ENCODE measurements at places on chromosomes 7 and 10. TPM values are rescaled to one million over a fixed set of nuclear protein-coding genes. Genes with fewer than 3 reads are reported as not detected.

The CCDC7 gene
- 19.8 TPM for total RNA-seq

GRCh38 chr10:8054244-8054493 is 319 bp upstream of the GATA3 start:
- H3K36me3 ChIP-seq: no peaks in the 10 kb centered on the region
- peak overlapping the region; percentile 75 for H3K27ac ChIP-seq
- peaks cover 3% of the 10 kb centered on the region for H3K4me1 ChIP-seq
- peak; percentile 51 for DNase-seq

DNA sequence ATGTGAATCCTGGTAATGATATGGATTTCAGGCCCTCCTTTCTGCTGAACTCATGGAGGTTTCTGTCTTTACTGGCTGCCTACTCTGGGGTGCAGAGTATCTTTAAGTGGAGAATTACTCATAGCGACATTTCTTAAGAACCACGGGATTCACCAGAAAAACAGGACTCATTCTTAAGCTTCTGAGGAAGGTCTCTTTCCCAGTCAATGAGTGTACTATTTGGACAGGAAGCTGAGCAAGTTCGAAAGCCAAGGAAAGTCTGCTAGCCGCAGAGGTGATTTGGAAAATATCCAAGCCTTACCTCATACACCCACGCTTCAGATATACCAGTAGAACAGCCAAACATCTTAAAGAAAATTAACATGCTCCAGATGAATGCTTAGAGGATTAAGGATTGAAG is 377.6 kb upstream of the MYO3A start:
- no peak overlapping the region for H3K27ac ChIP-seq
- no peak for DNase-seq
- H3K36me3 ChIP-seq: no peaks in the 10 kb centered on the region
- H3K27me3 ChIP-seq: no peaks in the 10 kb centered on the region

The LAMB1 gene
- 15.5 TPM for total RNA-seq

The FAM180A gene
- 6.9 TPM for total RNA-seq

The PVRIG gene
- total RNA-seq: not detected

- no peaks in the 10 kb centered on the region for H3K27me3 ChIP-seq
- H3K4me1 ChIP-seq: no peaks in the 10 kb centered on the region
- H3K36me3 ChIP-seq: no peaks in the 10 kb centered on the region
Measured at GRCh38 chr7:139784648-139785047, 6.8 kb upstream of the HIPK2 start.

The DNMBP gene
- 15.5 TPM for total RNA-seq

DNA sequence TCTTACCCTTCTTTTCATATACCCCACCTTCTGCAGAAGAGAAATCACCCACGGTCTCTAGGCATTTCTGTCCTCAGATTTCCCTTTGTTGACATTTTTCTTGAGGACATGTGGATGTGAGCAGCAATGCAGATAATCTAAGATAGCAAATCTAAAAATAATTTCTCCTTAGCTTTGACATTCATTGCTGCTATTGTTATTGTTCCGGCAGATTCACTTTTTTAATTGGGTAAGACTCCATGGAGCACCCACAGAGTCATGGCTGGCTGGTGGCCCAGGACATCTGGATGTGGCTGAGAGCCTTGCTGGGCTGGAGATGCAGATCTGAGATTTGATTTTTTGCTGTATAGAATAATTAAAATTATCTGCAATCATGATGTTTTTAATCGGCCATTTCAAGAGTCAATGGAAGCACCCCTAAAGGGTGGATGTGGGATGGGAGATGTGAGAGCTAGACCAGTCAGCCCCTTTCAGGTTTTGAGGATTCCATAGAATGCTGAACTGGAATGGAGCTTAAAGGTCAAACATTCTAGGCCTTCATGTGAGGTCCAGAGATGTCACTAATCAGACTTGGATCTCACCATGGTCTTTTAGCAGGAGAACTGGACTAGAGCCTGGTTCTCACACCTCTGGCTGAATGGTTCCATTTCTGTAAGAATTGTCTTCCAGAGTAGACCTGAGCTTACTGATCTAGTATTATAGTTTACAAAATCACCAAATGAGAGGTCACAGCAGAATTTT is 37.5 kb downstream of the TAS2R41 start:
- H3K4me1 ChIP-seq: no peaks in the 10 kb centered on the region
- H3K27me3 ChIP-seq: no peaks in the 10 kb centered on the region
- DNase-seq: no peak
- H3K36me3 ChIP-seq: no peaks in the 10 kb centered on the region

DNA sequence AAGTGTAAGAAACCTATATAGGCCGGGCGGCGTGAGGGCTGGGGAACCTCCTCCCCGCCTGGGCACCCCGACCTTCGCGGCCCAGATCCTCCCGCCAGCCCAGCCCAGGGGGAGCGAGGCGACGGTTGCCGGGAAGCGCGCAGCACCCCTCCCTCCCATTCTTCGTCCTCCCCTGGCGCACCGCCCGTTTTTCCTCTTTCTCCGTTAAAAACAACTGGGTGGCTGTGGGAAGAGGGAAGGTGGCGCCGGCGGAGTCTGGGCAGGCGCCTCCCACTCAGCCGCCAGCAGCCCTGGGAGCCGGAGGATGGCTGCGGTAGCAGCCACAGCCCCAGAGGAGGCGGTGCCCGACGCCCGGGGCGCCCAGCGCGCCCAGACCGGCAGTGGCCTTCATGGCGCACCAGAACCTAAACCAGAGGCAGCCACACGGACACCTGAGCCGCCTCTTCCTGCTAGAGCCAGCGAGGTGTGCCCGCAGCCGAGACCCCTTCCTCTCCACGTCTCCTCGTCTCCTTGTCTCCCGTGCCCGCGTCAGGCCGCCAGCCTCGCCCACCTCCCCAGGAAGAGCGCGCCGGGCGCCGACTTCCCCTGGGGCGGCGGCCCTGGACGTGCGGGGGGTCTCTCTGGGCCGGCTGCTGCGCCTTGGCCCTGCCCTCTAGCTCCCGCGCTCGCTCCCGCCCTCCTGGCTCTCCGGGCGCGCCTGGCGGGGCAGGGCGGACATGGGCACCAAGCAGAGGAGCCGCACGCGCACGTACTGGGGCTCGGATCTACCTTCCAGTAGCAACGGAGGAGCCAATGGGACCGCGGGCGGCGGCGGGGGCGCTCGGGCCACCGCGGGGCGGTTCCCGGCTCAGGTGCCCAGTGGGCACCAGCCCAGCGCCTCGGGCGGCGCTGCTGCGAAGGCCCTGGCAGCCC is 32.8 kb upstream of the SFTPD start:
- peak; percentile 66 for DNase-seq
- H3K36me3 ChIP-seq: no peaks in the 10 kb centered on the region
- H3K27me3 ChIP-seq: no peaks in the 10 kb centered on the region
- no peaks in the 10 kb centered on the region for H3K4me1 ChIP-seq

DNA sequence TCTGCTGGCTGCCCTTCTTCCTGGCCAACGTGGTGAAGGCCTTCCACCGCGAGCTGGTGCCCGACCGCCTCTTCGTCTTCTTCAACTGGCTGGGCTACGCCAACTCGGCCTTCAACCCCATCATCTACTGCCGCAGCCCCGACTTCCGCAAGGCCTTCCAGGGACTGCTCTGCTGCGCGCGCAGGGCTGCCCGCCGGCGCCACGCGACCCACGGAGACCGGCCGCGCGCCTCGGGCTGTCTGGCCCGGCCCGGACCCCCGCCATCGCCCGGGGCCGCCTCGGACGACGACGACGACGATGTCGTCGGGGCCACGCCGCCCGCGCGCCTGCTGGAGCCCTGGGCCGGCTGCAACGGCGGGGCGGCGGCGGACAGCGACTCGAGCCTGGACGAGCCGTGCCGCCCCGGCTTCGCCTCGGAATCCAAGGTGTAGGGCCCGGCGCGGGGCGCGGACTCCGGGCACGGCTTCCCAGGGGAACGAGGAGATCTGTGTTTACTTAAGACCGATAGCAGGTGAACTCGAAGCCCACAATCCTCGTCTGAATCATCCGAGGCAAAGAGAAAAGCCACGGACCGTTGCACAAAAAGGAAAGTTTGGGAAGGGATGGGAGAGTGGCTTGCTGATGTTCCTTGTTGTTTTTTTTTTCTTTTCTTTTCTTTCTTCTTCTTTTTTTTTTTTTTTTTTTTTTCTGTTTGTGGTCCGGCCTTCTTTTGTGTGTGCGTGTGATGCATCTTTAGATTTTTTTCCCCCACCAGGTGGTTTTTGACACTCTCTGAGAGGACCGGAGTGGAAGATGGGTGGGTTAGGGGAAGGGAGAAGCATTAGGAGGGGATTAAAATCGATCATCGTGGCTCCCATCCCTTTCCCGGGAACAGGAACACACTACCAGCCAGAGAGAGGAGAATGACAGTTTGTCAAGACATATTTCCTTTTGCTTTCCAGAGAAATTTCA is 1.7 kb downstream of the ADRB1 start:
- no peaks in the 10 kb centered on the region for H3K27me3 ChIP-seq
- peak overlapping the region; percentile 86 for H3K4me3 ChIP-seq
- peaks cover 4% of the 10 kb centered on the region for H3K4me1 ChIP-seq
- no peaks in the 10 kb centered on the region for H3K36me3 ChIP-seq
- DNase-seq: peak; percentile 41
- H3K27ac ChIP-seq: peak overlapping the region; percentile 97

DNA sequence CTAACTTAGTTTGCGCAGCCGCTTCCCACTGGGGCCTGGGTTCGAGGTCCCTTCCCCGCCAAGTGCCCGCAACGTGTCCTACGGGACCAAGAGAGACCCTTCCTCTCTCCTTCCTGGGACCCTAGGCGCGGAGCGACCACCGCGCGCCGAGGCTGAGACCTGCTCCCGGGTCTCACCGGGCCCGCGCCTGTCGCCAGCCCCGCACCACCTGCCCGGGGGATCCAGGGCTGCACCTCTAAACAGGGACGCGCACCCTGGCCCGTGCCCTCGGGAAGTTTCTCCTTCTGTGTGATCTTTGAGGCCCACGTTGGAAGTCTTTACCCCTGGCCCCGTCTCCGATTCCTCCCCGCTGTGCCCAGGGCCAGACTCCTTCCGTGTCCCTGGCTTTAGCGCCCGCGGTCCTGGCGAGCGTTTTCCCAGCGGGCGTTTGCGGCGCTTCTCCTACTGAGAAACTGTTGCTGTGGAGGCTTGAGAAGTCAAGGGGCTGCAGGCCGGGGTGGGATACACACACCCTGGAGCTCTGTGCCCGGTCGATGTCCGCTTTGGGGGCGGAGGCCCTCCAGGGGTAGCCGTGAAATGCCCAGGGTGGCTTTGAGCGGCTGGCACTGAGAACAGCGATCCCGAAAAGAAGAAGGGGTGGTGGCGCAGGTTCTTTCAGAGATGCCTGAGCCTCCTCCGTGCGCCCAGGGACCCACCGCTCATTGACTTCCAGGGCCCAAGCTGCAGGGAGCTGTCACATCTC is 575 bp downstream of the PLPP4 start:
- no peak for DNase-seq
- no peaks in the 10 kb centered on the region for H3K27me3 ChIP-seq
- peak overlapping the region; percentile 32 for H3K4me3 ChIP-seq
- no peaks in the 10 kb centered on the region for H3K4me1 ChIP-seq
- no peak overlapping the region for H3K27ac ChIP-seq
- H3K36me3 ChIP-seq: no peaks in the 10 kb centered on the region

The MCM10 gene
- 1.6 TPM for total RNA-seq

DNA sequence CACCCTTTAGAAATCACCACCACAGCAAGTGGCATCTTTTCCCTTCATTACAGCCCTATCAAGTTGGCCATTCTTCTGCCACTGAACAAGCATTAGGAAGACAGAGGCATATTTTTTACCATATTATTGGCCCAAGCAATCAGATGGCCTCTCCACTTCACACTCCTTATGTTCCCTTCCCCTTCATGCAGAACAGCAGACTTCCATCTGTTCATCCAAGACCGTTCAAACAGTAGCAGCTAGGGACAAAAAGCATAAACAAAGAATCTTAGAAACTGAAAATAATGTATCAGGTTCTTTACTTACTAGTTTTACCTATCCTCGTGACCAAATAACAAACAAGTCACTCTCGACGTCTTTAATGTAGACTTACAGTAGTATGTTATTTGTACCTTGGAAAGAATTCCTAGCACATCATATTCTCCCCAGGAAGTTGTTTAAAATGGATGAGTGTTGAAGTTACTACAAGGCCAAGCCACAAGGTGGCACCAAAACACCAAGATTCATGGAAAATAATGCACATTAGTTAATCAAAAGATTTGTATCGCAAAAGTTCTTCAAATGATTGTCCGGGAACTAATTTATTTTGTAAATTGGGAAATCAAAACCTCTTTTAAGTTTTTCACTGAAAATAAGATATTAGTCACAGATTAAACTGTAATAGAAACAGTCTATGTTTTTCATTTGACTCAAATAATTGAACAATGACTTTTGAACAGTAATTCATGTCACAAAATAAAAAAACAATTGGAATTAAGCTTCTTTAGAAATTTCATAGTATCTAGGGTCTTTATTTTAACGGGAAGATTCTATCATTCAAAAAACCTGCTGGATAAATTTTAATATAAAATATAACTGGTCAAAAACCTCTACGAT is 112.1 kb downstream of the VPS41 start:
- H3K36me3 ChIP-seq: no peaks in the 10 kb centered on the region
- no peak overlapping the region for H3K27ac ChIP-seq
- peak; percentile 43 for DNase-seq
- H3K4me3 ChIP-seq: no peak overlapping the region

The ADRA2A gene
- 12.3 TPM for total RNA-seq

DNA sequence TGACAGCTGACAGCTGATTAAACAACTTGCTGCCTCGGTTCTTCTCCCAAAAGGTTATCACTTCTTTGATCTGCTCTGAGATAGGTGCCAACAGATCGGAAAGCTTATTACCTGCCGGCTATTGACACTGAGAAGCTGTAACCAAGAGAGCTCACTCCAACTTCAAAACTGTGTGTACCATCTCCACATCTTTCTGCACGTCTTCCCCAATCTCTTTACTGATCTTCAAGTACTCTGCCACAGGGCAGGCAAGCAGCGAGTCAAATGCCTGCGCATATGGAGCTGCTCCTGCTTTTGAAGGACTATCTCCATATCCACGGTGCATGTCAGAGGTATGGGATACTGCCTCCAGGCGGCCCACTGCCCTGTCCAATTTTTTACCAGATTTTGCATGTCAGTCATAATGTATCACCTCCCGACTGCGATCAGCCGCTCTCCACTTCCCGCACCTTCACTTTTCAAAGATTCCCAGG is 352 bp upstream of the ZNF485 start:
- no peak overlapping the region for H3K27ac ChIP-seq
- no peaks in the 10 kb centered on the region for H3K36me3 ChIP-seq
- DNase-seq: no peak

The SRRM3 gene
- 6.8 TPM for total RNA-seq

The OGDH gene
- 70.4 TPM for total RNA-seq

Measured in prostate gland (tissue), 2 donors.